ENCODE measurements at places on chromosomes 4 and X. TPM values are rescaled to one million over a fixed set of nuclear protein-coding genes. Genes with fewer than 3 reads are reported as not detected.

DNA sequence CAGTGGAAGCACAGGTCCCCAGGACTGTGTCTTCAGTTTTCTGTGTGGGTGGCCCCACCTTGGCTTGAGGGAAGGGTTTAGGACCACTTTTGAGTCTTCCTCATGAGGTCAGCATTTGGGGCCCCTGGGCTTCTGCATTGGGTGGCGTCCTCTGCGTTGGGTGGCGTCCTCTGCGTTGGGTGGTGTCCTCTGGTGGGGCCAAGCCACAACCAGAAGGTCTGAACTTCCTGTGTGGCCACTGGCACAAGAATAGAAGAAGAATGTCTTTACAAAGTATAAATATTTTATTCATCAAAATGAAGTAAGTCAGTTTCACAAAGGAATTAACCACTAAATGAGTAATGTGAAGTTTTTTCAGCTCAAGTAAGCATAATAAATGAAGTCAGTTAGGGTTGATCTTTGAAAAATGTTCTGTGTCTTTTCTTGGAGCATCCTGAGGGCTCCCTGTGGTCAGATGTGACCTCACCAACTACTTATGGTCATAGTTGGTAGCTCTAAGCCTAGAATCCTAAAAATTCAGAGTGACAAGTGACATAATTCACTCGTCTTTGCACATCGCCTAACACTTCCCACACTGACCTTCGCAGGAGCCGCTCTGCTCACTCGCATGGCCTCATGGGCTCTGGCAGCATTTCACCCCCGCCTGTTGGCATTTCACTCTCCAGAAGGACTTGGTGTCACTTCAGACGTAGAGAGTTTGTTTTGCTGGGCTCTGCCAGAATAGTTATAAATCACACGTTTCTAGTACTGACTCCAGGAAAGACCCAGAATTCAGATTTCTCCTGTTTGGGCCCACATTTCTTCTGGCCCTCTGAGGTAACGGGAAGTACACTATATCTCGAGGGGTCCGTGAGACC is 39.0 kb upstream of the HGFAC start:
- H3K36me3 ChIP-seq, result peaks cover 6% of the 10 kb centered on the region
- peak overlapping the region; percentile 28 for H3K27ac ChIP-seq
- H3K4me3 ChIP-seq, result no peak overlapping the region
- peaks cover 3% of the 10 kb centered on the region for H3K4me1 ChIP-seq

The PFKFB1 gene
- total RNA-seq, result 0.49 TPM

The S100P gene
- 27.7 TPM for total RNA-seq

DNA sequence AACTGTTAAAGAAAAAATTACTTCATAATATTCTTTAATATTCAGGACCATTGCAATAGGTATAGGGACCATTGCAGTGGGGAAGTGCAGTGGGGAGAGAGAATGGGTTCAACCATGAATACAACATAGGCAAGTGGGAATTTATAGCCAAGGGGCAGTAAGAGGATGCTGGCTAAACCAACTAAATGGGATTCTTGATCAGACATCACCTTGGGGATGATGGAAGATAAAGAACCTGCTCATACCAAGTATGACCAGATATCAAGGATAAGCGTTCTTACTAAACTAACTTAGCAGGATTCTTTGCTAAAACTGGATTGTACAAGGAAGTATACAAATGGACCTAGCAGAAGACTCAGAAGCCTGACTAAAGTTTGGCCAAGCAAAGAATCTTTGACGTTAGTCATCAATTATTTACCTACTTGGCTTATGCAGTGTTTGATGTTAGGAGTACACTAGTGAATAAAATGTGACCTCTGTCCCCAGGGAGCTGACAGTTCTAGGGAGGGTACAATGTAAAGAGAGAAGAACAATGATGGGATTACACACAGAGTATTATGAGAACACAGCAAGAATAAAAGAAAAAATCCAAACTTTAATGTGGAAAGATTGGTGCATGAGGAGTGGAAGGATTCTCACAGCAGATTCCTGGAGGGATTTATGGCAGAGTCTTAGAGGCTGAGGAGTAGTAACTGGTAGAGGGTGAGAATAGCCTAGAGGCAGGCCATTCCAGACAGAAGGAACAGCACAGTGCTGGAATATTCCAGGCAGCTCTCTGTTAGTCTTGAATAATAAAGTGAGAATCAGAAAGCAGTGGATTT is 54.7 kb upstream of the MYOZ2 start:
- no peaks in the 10 kb centered on the region for H3K36me3 ChIP-seq
- H3K27ac ChIP-seq, result no peak overlapping the region
- no peak for DNase-seq
- H3K4me3 ChIP-seq, result no peak overlapping the region
- H3K27me3 ChIP-seq, result no peaks in the 10 kb centered on the region

DNA sequence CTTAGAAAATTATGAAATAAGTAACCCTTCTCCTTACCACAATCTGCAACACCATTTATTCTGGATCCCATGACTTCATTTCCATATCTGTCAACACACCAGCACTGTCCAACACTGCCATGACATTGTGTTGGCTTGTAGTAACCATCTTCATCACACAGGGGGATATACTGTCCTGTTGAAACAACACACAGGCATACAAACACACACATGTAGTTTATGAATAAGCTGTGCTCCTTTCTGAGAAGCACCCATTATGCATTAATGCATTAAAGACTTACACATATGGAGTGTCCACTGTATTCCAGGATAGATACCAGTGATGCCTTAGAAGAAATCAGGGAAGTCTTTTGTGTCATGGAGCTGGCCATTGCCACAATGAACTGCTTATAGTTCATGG is 496.9 kb downstream of the SPOCK3 start:
- DNase-seq, result no peak
- H3K4me3 ChIP-seq, result no peak overlapping the region
- no peaks in the 10 kb centered on the region for H3K4me1 ChIP-seq
- no peaks in the 10 kb centered on the region for H3K27me3 ChIP-seq
- no peaks in the 10 kb centered on the region for H3K36me3 ChIP-seq
- no peak overlapping the region for H3K27ac ChIP-seq

GRCh38 chr4:5998333-5998936 is 19.8 kb downstream of the C4orf50 start:
- DNase-seq, result peak; percentile 74
- H3K36me3 ChIP-seq, result no peaks in the 10 kb centered on the region
- H3K27ac ChIP-seq, result no peak overlapping the region
- no peaks in the 10 kb centered on the region for H3K4me1 ChIP-seq
- H3K27me3 ChIP-seq, result peaks cover 33% of the 10 kb centered on the region

DNA sequence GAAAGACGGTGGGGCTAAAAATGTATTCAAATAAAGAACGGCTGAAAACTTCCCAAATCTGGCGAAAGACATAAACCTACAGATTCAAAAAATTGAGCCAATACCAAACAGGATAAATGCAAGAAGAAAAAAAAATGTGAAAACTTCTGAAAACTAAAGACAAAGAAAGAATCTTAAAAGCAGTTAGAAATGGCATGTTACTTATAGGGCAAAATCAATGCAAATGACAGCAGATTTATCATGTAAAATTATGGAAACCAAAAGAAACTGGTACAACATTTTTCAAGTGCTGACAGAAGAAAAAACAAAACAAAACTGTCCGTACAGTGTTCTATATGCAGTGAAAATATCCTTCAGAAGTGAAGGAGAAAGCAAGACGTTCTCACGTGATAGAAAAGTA is 239.0 kb downstream of the PDGFC start:
- H3K36me3 ChIP-seq, result no peaks in the 10 kb centered on the region
- no peak overlapping the region for H3K27ac ChIP-seq
- H3K4me1 ChIP-seq, result no peaks in the 10 kb centered on the region
- H3K27me3 ChIP-seq, result no peaks in the 10 kb centered on the region
- H3K4me3 ChIP-seq, result no peak overlapping the region
- DNase-seq, result no peak

DNA sequence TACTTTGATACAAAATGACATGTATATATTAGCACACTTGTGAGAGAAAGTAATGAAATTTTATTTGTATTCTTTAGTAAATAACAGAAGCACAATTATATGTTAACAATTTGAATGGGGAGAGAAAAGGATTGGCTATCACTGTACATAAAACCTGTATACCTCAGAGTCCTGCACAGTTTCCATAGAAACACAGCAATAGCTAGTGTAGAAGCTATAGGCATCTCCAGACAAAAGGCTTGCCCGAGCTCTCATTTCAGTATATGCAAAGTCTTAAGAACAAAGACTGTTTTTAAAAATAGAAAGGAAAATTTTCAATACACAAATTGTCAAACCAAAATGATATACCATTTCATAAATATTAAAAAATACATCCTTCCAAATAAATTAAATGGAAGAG is 38.5 kb downstream of the GPM6A start:
- no peak overlapping the region for H3K27ac ChIP-seq
- no peaks in the 10 kb centered on the region for H3K36me3 ChIP-seq
- no peak for DNase-seq
- no peaks in the 10 kb centered on the region for H3K4me1 ChIP-seq
- no peaks in the 10 kb centered on the region for H3K27me3 ChIP-seq
- no peak overlapping the region for H3K4me3 ChIP-seq

The PCDH18 gene
- 11.5 TPM for total RNA-seq

DNA sequence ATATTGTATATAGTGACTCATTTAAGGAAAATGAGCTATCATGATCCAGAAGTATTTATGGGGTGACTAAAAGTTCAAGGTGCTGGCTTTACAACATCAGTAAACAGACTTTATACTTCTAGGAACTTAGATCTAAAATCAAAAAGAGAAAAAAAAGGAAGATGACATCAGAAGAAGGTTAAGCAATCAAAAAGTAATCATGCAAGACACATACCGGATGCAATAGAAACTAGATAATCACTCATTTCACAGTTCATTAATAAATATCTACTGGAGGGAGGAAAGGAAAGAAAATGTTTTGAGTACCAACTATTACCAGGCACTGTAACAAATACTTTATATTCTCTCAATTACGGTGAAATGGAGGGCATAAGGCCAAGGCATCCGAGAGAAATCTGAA is 276.4 kb downstream of the SPRY1 start:
- H3K36me3 ChIP-seq, result no peaks in the 10 kb centered on the region
- no peaks in the 10 kb centered on the region for H3K27me3 ChIP-seq
- no peak for DNase-seq
- no peak overlapping the region for H3K27ac ChIP-seq
- peaks cover 5% of the 10 kb centered on the region for H3K4me1 ChIP-seq

DNA sequence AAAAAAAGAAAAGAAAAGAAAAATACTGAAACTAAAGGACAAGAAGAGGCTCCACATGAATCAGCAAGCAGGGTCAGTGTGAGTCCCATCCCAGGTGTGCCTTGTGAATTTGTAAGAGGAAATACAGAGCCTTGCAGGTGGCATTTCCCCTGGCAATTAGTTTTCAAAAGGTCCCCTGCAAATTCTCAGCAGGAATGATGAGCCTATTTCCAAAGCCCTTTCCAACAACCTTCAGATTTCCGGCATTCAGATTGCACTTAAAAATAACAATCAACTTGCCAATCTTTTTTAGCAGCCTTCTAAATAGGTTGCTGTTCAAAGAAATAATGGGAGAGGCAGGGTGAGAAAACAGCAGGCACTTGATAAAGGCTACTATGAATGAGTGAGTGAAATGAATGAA is 66.4 kb upstream of the OR13H1 start:
- no peaks in the 10 kb centered on the region for H3K27me3 ChIP-seq
- no peak overlapping the region for H3K27ac ChIP-seq
- H3K4me1 ChIP-seq, result no peaks in the 10 kb centered on the region
- H3K36me3 ChIP-seq, result no peaks in the 10 kb centered on the region
- no peak for DNase-seq

- no peak overlapping the region for H3K27ac ChIP-seq
- H3K36me3 ChIP-seq, result no peaks in the 10 kb centered on the region
- DNase-seq, result no peak
- no peak overlapping the region for H3K4me3 ChIP-seq
Observed at GRCh38 chrX:7120878-7121219, 26.7 kb upstream of the STS start.

The OTC gene
- total RNA-seq, result not detected

DNA sequence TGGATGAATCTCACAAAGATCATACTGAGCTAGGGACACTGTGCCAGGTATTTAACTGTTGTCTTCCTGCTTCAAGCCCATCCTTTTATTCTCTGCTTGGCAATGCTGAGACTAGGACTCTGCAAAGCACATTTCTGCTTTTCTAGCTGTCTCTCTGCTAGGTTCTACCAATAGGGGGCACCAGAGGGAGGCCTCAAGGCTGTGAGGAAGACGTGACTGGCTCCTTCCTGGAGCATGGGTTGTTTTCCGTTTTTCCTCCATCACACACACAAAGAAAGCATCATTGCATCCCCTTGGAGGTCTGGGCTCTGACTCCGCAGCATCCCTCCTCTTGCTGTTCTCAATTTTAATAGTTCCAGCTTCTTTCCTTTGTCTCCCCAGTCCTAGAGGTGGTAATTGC is 10.9 kb upstream of the DCTD start:
- H3K4me1 ChIP-seq, result no peaks in the 10 kb centered on the region
- peaks cover 3% of the 10 kb centered on the region for H3K27me3 ChIP-seq
- DNase-seq, result no peak
- H3K4me3 ChIP-seq, result no peak overlapping the region

GRCh38 chr4:165058666-165059065 is 5.0 kb downstream of the TRIM75 start:
- H3K36me3 ChIP-seq, result no peaks in the 10 kb centered on the region
- no peaks in the 10 kb centered on the region for H3K27me3 ChIP-seq
- no peaks in the 10 kb centered on the region for H3K4me1 ChIP-seq
- no peak overlapping the region for H3K27ac ChIP-seq
- H3K4me3 ChIP-seq, result no peak overlapping the region

- peaks cover 29% of the 10 kb centered on the region for H3K4me1 ChIP-seq
- peak overlapping the region; percentile 74 for H3K4me3 ChIP-seq
- DNase-seq, result no peak
- peak overlapping the region; percentile 100 for H3K27ac ChIP-seq
Observed at GRCh38 chrX:41335958-41336331, 2.0 kb downstream of the DDX3X start.

Data from suprapubic skin (tissue), 4 donors.